ENCODE measurements at places on chromosomes 6 and 20.

DNA sequence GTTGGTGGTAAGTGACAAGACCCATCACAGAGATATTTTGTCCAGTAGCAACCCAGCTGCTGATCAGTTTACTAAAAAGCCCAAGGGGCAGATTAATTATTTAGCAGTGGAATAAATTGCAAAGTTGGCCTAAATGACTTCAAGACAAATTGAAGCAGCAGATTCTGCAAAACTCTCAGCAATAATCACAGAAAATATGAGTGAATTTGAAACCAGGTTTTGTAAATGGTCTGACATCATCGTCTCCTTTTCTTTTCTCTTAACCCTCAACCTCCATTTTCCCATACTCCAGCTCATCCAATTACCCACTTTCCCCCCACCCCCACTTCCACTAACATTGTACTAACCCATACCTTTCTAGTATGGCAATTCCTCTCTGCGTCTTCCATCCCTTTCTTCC, 11.3 kb upstream of the PTPRK start:
- no peak for DNase-seq

GRCh38 chr20:58818586-58819285, 32.0 kb downstream of the GNAS-AS1 start:
- DNase-seq: no peak

DNA sequence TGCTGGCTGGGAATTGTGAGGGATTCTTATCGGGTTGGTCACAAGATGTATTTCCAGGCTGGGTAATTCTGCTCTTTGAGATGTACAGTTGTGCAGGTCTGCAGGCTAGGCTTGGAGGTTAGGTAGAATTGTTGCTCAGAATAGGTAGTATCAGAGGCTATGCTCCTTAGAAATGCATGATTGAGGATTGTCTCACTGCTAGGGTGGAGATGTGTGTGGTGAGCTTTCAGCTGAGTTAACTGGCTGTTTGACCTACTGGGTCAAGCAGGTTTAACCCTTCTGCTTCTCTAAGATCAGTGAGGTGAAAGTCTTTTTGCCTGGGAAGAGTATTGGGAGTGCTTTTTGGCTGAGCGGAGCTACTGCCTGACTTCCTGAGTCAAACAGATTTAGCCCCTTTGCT, 701.1 kb downstream of the UTRN start:
- no peak for DNase-seq

GRCh38 chr20:33648396-33649004, 13.6 kb upstream of the C20orf144 start:
- DNase-seq: no peak

DNA sequence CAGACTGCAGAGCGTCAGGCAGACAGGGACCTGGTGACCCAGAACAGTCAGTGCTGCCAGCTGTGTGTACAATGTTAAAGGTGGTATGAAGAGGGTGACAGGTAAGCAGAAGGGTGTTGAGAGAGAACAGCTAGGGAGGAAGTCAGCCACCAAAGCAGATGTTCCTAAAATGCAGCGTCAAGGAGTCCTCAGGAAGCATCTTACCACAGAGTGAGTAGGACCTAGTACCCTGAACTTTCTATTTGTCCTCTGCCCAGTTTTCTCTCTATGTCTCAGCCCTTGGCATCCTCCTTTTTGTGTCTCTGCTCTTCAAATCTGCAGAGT, 14.2 kb downstream of the STMND1 start:
- no peak for DNase-seq

- DNase-seq: no peak
Observed at GRCh38 chr6:162999575-163000285, 272.0 kb downstream of the PACRG start.

GRCh38 chr6:139151425-139152087, 16.7 kb downstream of the HECA start:
- no peak for DNase-seq

GRCh38 chr20:58054780-58055373, 173.6 kb downstream of the ANKRD60 start:
- no peak for DNase-seq

GRCh38 chr6:79818471-79818870, 128.9 kb downstream of the ELOVL4 start:
- no peak for DNase-seq

DNA sequence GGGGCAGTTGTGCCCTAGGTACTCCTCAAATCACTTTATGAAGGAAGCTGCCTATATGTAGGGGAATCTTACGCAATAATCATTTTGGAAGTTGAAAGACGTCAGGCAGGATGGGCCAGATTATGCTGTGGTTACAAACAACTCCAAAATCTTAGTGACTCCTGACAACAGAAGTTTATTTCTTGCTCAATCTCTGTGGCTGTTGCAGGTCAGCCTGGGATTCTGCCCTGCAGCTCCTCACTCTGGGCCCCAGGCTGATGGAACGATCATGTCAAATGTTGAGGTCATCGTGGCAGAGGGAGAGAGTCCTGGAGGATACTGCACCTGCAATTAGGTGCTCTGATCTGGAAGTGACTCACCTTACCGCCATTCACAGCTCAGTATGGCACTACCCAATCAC, 88.4 kb downstream of the ZDHHC14 start:
- DNase-seq: no peak

- DNase-seq: no peak
Observed at GRCh38 chr6:147033267-147033666, 170.9 kb upstream of the STXBP5 start.

GRCh38 chr20:44074252-44075151, 112.5 kb downstream of the JPH2 start:
- no peak for DNase-seq

- no peak for DNase-seq
Observed at GRCh38 chr6:43779852-43780236, 9.8 kb downstream of the VEGFA start.

DNA sequence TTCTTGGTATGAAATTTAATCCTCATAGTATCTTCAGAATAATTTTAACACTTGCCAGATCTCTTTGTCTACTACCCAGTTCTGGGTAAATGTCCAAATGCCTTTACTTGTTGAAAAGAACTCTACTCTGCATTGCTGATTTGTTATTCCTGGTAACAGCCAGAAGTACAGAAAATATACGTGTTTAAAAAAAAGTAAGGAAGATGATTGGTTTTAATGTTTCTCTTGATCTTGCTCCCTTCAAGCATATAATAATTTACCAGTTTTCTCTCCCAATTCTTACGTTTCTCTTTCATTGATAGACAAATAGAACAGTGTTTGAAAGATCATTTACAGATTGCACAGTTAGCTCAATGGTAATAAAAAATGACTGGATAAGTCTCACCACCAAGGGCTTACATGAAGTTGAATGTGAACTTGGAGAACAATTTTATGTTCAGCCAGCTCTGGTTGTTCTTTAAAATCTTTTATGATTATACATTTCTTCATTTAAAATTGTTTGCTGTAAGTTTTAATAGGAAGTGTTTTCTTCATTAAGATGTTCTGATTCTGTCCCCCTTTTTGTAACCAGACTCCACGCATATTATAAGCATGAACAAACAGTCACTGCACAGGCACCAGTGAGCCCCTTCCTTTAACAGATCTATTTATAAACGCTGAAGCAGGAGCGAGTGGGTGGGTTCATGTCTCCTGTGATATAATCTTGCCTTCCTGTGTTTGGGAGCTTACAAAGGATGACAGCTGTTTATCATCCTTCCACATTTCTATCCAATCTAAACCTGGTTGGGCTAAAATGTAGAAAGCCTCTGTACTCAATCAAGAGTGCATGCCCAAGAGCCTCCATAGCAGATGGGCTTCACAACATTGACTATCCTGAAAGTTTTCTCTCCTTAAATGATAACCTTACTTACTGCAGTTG, 299.5 kb downstream of the PRL start:
- DNase-seq: no peak

DNA sequence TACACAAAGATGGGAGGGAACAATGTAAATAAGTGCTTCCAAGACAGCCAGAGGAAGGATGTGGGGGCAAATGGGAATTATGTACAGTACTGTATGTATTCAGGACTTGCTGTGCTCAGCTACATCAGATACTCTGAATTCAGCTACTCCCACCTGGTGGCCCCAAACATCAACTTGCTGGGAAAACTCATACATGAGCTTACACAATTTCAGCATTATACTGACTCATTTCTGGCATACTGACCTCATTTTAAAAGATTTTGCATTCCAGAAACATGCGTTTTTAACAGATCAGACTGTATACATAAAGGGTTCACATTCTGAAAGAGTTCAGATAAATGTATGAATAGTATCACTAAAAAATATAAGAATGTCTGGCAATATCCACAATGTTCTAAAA, 59.7 kb downstream of the GPX5 start:
- no peak for DNase-seq

DNA sequence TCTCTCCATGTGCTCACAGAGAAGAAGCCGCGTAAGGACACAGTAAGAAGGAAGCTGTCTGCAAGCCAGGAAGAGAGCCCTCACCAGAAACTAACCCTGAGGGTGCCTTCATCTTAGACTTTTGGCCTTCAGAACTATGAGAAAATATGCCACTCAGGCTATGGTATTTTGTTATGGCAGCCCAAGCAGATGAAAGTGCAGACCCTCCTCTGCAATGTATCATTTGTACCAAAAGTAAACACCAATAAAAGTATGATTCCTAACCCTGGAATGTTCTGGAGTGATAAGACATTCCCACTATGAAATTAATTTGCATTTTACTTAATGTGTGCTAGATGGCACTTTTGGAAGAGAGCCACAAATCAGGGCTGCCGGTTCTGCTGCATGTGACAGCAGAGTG, 594.3 kb downstream of the UTRN start:
- DNase-seq: no peak

GRCh38 chr6:3151691-3152090, 5.7 kb downstream of the TUBB2A start:
- no peak for DNase-seq

DNA sequence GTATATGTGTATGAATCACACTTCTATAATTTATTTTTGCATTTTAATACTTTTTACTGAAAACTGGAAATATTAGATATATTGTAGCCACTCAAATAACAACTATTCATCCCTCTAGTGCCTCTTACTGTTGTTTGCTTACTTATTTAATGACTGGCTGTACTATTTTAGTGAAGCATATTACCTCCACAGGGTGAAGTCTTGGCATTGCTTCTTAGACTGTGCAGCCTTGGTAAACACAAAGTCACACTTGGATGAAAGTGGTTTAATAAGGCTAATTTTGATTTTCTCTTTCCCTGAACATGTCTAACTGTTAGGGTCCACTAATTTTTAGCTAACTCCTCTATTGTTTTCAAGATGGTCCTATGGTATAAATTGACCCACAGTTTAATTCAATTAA, 1043.2 kb upstream of the ADGRB3 start:
- no peak for DNase-seq

- no peak for DNase-seq
Observed at GRCh38 chr6:34958734-34959133, 69.7 kb downstream of the ANKS1A start.

DNA sequence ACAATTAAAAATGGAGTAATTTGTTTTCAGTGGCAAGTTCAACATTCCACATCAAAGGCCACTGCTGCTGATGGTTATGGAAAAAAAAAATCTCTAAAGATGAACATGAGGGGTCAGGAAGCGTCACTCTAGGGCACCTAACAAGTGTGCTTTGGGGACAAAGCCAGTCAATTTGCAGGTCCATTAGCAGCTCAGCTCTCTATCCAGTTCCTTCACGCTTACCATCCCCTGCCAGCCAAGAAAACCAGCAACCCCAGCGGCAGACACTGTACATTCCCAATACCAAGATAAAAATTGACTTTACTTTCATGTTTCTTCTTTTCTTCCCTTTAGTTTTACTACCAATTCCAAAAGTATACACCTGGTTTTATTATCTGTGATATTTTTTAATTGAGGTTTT, 10.1 kb downstream of the RFX6 start:
- DNase-seq: no peak

GRCh38 chr6:15512126-15512525, 150.7 kb downstream of the DTNBP1 start:
- DNase-seq: no peak

GRCh38 chr20:36266189-36266588, 29.9 kb downstream of the AAR2 start:
- DNase-seq: no peak

- DNase-seq: no peak
Observed at GRCh38 chr6:110041126-110041525, 63.0 kb downstream of the GPR6 start.

- no peak for DNase-seq
Observed at GRCh38 chr6:127352524-127352923, 9.1 kb upstream of the ECHDC1 start.

DNA sequence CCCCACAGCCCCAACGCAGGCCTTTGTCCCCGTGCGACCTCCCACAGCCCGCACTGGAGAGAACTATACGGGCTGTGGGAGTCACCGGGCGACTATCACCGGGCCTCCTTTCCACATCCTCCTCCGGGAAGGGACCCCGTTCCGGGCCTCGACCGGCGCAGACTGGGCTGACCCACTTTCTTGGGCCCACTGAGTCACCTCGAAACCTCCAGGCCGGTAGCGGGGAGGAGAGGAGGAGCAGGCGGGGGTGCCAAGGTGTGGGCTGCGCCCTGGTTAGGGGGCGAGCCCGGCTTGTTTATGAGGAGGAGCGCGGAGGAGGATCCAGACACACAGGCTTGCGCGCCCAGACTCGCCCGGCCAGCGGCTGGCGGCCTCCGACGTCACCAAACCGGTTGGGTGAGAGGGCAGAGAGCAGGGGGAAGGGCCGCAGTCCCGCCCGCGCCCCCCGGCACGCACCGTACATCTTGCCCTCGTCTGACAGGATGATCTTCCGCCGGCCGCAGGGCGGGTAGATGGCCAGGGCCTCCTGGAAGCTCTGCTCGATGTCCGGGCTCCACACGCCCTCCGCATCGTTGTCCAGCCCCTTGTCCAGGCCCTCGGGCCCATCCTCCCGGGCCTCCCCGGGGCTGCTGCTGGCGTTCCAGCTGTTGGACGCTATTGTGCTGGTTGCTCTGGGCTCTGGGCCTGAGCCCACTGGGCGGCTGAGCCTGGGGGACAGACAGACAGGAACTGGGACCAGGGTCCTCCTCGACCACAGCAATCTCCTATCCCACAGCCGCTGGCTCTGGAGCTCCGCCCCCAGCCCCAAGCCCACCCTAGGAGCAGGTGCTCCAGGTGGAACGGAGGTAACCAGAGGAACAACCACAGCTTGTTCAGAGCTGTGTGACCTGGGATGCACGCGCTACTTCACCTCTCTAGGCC, 10.6 kb downstream of the TEAD3 start:
- no peak for DNase-seq

GRCh38 chr6:18785810-18786490, 398.8 kb downstream of the RNF144B start:
- no peak for DNase-seq

GRCh38 chr20:54227241-54227640, 19.4 kb downstream of the PFDN4 start:
- no peak for DNase-seq

GRCh38 chr6:112204350-112204706, 50.0 kb downstream of the LAMA4 start:
- no peak for DNase-seq

GRCh38 chr20:33793011-33793931, 17.9 kb upstream of the CHMP4B start:
- no peak for DNase-seq

- no peak for DNase-seq
Observed at GRCh38 chr6:78936515-78936914, 69.2 kb downstream of the IRAK1BP1 start.
